ENCODE measurements at places on chromosomes 5 and 9. TPM values are rescaled to one million over a fixed set of nuclear protein-coding genes. Genes with fewer than 3 reads are reported as not detected.

- DNase-seq, result no peak
Measured at GRCh38 chr9:89563571-89564345, 41.1 kb upstream of the GADD45G start.

IRGM gene
- total RNA-seq, result 4.7 TPM

CNTNAP3 gene
- not detected for total RNA-seq

HTR1A gene
- total RNA-seq, result not detected
